ENCODE measurements at places on chromosomes 6 and 20.

GRCh38 chr20:54820392-54820791 is 345.0 kb downstream of the DOK5 start:
- no peak for DNase-seq

GRCh38 chr6:25270559-25270958 is 8.6 kb upstream of the CARMIL1 start:
- no peak for DNase-seq

DNA sequence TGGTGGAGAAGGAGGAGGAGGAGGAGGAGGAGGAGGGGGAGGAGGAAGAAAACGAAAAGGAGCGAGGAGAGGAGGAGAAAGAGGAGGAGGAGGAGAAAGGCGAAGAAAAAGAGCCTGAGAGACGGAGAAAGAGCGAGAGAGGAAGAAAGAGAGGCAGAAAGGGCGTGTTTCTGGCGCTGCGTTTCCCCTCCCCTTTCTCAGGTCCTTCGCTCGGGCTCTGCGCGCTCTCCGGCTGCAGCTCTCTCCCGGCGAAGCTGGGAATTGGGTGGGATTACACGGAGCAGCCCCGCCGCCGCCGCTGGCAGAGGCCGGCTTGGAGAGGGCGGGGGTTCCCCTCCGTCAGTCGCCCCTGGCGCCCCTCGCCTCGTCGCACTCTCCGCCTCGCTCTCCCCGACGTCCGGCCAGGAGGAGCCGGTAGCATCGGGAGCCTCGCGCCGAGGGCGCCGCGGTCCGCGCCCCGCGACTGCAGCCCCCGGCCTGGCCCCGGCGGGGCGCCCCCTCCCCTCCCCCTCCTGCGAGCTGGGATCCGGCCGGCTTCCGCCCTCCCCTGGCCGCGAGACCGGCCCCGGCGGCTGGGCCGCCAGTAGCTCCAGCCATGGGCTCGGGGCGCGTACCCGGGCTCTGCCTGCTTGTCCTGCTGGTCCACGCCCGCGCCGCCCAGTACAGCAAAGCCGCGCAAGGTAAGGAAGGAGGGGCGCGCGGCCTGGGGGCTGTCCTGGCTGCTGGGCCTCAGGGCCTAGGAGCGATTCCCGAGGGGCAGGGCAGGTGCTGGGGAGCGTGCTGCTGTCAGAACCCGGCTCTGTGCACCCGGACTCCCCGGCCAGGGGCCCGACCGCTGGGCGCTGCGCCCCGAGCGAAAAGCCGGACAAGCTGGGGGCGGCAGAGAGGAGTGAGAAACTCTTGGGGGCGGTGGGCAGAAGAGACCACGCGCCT is at the start of gene SCUBE3:
Gene SCUBE3, plus strand, starts transcription at position 133 of the 933 bp plus-strand sequence. Its CDS starts 463 bp downstream, at position 596.
- DNase-seq: peak; percentile 24

DNA sequence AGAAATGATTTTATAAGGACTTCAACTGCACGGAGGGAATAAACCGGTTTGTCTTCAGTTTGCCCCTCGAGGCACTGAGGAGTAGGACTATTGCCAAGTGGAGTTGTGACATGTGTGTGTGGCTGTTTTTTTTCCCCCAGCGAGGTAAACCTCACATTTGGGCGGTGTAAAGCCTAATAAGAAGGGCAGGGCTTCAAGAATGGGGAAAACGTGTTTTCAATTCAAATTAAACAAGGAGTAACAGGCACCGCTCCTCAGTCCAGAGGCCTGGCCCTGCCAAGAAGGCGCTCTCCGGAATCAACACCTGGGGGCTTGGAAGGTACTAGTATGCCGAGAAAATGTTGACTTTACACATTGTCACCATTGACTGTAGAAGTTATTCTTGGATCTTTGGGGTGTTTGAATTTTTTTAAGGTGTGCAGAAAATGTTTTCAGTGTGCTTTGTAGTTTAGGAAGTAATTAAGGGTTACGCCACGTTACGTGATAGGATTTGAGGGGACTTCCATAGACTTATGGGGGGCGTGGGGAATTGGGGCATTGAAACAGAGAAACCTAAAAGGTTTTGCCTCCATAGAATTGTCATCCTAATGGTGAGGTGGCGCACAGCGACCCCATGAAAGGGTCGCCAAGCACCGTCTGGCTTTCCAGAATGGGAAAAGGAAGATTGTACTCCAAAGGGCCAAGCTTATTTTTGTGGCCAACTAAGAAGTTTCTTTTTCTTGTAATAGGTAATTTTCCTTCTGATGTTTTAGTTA is 791 bp downstream of the ADGRG6 start:
- DNase-seq: no peak

DNA sequence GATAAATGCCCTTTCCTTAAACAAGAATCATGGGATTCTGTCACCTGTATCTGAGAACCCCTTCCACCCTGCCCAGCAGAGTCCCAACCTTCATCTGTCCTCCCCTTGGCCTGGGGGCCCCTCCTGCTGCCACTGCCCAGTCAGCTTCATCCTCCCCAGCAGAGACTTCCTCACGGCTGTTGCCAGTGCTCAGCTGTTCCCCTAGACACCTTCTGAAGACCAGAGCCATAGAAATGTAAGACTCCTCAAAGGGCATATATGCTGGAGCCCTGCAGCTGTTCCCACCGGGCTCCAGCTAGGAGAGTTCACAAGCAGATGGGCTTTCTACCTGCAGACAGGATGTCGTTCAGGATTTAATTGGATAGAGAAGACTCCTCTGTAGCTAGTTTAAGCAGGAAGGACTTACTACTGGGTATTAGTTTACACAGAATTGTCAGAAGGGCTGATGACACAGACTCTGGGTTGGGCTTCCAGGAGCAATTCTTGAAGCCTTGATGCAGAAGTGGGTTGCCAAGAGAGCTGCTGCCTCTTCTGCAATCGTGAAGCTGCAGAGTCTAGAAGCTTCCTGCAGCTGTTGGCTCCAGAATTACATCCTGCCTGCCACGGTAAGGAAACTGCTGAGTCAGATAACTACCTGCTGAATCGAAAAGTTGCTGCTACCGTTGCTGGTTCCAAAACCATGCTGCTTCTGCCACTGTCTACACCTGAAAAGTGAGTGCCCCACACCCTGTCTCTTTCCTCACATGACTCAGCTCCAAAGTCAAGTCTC is 57.1 kb upstream of the MLN start:
- DNase-seq: no peak

DNA sequence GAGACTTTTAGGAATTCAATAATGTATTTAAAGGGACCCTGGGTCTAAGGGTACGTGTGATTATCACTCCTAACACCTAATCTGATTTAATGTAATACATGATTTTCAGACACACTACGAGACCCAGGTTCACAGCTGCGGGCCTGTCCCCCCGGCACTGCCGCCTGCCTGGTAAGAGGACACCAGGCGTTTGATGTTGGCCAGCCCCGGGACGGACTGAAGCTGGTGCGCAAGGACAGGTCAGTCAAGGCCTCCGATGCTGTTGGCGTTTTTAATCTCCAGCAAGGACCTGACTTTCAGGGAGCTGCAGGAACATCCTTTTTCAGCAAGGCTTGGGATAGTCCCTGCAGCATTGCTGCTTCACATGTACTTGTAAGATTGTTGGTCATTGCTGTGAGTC is 58.2 kb downstream of the IGF2R start:
- no peak for DNase-seq

DNA sequence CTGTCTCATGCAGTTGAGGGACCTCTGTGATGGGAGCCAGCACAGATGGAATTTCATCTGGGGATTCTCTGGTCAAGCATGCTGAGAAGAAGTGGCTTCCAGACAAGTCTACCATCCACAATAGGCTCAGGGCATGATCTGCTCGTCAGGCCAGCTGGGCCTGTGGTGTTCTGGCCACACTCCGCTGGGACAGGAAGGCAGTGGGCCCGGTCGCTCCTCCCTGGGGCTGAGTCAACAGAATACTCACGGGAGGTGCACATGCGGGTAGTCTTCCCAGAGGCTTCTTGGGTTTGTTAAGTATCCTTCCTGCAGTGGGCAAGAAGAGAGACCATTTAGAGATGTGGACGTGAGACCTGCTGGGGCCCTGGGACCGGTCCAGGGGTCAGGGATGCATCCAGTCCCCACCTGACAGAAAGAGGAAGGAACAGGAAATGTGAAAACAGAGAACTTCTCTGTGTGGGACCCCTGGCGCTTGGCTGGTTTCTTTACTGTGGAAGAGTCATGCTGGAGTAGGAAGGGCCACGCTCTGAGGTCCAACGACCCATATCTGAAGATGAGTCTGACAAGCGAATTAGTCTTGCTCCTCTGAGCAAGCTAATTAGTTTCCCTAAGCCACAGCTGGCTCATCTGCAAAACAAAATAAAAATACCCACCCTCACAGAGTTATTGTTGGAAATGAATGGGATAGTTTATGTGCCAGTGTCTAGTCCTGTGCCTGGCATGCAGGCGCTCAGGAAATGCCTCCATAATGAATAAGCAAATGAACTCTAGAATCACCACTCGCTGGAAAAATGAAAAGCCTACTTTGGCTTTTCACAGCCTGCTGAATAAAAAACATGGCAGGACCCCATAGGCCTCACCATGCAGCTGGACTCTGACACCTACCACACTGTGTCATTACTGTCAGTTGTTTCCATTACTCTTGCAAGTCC is 67.3 kb downstream of the TRAM2 start:
- no peak for DNase-seq

GRCh38 chr20:63021356-63022321 is 14.9 kb upstream of the BHLHE23 start:
- peak; percentile 9 for DNase-seq

DNA sequence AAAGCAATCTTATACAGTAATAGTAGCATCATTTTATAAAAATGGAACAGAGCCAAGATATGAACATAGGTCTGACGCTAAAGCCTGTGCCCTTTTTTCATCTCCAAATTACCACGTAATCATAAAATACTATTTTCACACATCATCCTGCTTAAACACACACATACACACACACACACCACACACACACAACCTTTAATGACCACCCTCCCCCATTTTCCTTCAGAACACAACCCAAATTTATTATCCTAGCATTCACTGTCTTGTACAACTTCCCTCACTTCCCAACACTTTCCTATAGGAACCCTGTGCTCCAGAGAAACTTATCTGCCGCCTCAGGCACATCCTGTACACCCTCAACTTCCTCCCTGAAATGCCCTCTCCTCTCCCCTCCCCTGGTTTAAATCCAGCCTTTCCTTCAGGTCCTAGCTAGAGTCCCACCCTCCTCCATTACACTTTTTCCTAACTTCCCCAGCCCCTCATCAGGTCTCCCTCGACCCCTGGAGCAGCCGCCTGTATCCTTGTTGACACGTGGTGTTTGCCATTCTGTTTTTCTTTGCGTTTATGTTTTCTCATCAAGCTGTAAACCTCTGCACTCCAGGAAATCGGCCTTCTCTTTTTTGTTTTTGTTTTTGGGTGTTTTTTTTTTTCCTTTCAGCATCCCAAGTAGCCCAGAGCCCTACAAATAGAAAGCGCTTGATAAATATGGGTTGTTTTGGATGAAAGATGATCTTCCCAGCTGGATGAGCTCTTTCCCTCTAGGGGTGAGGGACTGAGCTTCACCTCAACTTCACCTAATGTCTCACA is 968 bp upstream of the MMP24 start:
- DNase-seq: no peak

DNA sequence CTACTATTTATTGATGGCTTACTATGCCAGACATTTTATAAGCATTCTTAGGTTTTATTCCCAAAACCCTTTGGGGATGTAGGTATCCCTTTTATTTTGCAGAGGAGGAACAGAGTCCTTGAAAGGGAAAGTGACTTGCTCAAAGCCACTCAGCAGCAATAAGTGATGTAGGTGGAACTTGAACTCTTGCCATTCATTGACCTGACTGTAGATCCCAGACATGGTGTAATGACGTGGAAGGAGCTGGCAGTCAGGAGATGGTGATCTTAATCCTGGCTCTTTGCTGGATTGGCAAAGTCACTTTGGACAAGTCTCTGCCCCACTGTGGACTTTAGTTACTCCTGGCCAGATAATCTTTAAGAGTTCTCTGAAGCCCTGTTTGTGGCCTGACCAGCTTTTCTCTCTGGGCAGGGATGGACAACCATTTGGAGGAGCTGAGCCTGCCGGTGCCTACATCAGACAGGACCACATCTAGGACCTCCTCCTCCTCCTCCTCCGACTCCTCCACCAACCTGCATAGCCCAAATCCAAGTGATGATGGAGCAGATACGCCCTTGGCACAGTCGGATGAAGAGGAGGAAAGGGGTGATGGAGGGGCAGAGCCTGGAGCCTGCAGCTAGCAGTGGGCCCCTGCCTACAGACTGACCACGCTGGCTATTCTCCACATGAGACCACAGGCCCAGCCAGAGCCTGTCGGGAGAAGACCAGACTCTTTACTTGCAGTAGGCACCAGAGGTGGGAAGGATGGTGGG is 1.6 kb downstream of the DBNDD2 start:
- no peak for DNase-seq

Data from activated T-cell treated with anti-CD3 and anti-CD28 coated beads, Interleukin-2, amount 50 U/mL, for 1 hour (primary cell).